ENCODE measurements at places on chromosomes 1 and 21.

DNA sequence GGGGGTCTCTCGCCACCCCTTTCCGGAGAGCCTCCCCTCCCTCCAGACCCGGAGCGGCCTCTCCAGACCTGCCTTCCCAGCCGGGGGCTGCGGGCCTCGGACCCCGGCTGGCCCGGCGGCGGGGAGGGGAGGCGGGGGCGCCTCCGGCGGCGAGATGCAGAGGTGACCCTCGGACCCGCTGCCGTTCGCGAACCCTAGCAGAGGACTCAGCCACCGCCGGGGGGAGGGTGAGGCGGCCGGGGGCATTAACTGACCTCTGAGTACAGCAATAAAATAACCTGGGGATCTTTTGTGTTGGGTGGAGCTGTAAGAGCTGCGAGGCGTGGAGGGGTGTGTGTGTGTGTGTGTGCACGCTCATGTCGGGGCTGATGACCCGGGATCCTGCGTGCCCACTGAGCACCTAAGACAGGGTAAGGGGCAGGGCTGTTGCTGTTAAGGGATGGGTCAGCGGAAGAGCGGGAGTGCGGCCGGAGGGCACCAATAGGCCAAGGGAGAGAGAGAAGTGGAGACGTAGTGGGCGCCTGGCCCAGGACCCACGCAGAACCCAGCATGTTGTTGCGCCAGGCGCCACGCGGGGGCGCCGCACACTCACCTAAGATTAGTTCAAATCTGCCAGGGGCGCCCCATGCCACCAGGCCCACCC, 6.3 kb downstream of the HAPLN2 start:
- peak; percentile 63 for DNase-seq
- no peak overlapping the region for H3K27ac ChIP-seq
- no peaks in the 10 kb centered on the region for H3K36me3 ChIP-seq
- H3K4me3 ChIP-seq = peak overlapping the region; percentile 47
- H3K27me3 ChIP-seq = peaks cover 31% of the 10 kb centered on the region

DNA sequence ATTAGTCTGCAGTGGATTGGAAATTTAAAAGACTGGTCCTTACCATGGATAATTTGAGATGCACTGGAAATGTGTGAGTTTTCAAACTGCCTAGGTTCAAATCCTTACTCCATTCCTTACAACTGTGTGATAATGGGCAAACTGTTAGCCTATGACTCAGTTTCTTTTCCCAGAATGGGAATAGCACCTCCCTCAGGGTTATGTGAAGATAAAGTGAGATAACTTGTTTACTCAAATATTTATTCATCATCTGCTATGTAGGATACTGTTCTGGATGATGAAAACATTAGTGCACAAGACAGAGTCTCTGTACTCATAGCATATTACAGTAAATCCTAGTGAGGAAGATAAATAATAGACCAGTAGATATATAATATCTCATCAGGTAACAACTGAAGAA, 28.6 kb downstream of the LRIG2 start:
- H3K4me1 ChIP-seq = no peaks in the 10 kb centered on the region
- H3K36me3 ChIP-seq = peaks cover 39% of the 10 kb centered on the region
- H3K27me3 ChIP-seq = no peaks in the 10 kb centered on the region

- H3K36me3 ChIP-seq = no peaks in the 10 kb centered on the region
- no peaks in the 10 kb centered on the region for H3K27me3 ChIP-seq
- H3K27ac ChIP-seq = no peak overlapping the region
- H3K4me1 ChIP-seq = no peaks in the 10 kb centered on the region
Observed at GRCh38 chr1:13642306-13643004, 57.5 kb upstream of the PRDM2 start.

- H3K4me3 ChIP-seq = no peak overlapping the region
- H3K4me1 ChIP-seq = no peaks in the 10 kb centered on the region
- DNase-seq = no peak
- no peaks in the 10 kb centered on the region for H3K36me3 ChIP-seq
- no peak overlapping the region for H3K27ac ChIP-seq
Observed at GRCh38 chr1:86498281-86498680, 29.6 kb downstream of the CLCA1 start.

- peaks cover 11% of the 10 kb centered on the region for H3K4me1 ChIP-seq
- H3K27me3 ChIP-seq = peaks cover 2% of the 10 kb centered on the region
- no peak overlapping the region for H3K4me3 ChIP-seq
- DNase-seq = no peak
- H3K27ac ChIP-seq = no peak overlapping the region
Observed at GRCh38 chr1:153631047-153632022, 2.5 kb upstream of the CHTOP start.

Measured in naive thymus-derived CD4-positive, alpha-beta T cell (primary cell).